ENCODE measurements at places on chromosomes 3 and 15.
A peak's percentile ranks its signal among the peaks of the same experiment; 100 is the strongest.

GRCh38 chr3:48518069-48518468, 14.1 kb upstream of the SHISA5 start:
- no peak for DNase-seq

GRCh38 chr3:171850960-171851659, 8.0 kb downstream of the TMEM212 start:
- DNase-seq, result no peak

DNA sequence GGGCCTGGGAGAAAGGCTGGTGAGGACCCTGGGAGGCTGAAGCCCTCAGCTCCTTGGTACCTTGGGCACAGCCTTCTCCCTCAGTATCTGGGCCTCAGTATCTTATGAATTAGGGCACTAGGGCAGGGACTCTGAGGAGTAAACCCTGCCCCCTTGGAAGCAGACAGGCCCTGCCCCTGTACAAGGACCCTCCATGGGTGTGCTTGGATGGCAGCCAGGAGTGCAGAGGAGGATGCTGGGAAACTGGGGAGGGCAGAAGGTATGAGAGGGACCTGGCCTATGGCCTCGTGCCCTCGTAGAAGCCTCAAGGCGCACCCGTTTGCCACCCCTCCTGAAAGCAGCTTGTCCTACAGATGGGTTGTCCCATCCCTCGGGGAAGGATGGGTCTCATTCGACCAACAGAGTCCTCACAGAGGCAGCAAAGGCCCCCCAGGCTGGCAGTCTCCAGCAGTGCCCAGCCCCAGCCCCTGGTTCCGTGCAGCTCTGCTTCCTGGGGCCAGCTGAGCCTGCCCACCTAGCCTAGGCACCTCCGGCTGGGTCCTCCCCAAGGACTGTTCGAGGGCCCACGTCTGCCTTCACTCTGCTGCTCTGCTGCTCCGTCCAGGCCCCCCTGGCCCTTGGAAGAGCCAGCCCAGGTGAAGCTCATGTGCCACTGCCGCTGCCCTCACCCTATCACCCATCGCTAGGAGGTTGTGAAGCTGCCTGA, 15.3 kb upstream of the SEMA3F start:
- no peak for DNase-seq

GRCh38 chr3:187777331-187777941, 32.2 kb upstream of the BCL6 start:
- DNase-seq, result peak; percentile 33

DNA sequence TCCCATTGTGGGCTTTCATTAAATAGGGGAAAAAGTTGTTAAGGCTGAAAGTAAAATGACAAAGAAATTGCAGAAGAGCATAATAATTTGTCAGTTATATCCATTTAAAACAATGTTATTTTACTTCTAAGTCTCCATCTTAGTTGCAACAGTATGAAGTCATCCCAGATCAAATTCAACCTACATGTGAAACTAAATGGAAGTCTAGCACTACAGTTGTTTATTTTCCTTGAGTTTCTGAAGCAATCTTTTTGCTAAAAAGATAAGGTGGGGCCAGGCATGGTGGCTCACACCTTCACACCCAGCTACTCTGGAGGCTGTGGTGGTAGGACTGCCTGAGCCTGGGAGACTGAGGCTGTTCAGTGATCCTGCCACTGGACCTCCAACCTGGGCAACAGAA, 80.2 kb downstream of the DPH6 start:
- no peak for DNase-seq

DNA sequence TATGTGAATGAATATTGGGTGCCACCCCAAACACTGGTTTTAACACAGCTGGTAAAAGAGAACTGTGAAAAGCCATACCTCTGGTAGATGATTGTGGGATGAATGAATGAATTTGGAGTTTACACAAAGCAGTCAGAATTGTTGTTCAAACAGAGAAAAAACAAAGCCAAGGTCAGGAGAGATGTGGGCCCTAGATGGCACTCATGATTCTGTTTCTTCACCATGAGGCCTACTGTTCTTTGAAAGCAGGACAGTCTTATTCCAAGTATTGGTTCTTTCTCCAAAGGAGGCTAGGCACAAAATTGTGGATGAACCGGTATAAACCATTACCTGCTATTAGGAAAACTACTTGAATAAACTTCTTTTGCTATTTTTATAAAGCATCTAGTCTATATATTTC, 97.6 kb downstream of the SAMMSON start:
- DNase-seq, result no peak

DNA sequence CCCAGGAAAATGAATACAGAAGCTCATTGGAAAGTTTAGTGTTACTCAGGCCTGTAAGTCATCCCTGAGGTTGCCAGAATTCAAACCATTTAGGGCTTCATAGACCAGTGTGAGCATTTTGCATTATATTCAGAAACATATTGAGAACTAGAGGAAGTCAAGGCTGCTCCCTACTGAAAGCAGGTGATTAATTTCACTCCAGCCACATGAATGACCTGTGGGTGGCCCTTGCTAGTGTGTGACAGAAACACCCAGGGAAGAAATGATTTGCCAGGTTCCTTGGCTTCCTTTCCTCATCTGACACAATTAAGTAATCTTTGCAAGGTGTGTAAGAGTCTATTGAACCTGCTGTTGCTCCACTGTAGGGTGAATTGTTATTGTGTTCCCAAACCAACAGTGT, 61.8 kb downstream of the GAP43 start:
- no peak for DNase-seq

- DNase-seq, result no peak
Measured at GRCh38 chr15:89805241-89806209, 9.1 kb downstream of the ANPEP start.

DNA sequence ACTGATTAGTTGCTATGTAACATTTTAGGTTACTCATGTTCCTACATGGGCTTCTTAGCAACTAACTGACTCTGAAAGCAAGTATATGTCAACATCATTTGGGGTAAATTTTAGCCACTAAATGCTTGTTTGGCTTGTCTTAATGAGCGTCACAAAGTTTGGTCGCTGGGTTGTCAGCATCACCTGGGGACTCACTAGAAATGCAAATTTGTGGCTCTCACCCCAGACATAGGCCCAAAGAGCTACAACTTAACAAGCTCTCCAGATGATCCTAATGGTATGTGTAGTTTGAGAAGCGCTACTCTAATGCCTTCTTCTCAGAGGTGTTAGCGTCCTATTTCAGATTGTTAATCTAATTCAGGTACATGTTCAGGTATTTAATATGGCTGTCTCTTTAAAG, 32.7 kb upstream of the CPOX start:
- no peak for DNase-seq

DNA sequence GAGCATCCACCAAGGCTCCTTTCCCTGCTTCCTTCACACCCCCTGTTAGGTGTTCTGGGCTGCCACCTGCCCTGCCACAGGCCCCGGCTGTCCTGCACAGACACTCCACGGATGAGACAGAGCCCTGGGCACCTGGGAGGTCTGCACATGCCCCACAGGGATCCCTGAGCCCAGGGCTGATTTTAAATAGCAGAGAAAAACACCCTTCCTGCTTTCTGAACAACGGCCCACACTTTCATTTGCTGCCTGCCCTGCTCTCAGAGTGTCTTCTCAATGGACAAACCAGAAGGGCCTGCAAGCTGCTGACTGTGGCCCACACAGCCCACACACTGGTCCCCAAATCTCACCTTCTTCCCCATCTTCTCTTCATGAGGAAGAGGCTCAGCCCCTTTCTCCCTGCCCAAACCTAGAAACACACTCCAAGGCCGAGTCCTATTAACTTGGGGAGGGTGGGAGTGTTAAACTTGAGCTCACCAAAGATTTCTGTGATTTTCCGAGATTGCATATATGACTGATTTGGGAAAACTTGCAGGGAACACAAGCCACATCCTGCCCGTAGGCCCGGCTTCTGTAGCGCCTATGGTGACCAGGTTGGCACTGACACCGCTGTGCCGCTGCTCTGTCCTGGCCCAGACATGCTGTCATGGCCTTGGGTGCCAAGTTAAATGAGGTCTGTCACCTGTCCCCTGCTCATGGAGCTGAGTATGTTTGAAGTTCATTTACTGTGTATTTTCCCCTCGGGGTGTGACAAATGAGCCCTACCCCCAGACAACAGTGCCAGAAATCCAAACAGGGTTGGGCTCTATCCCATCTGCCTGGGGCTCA, 47.2 kb upstream of the KLF13 start:
- no peak for DNase-seq

DNA sequence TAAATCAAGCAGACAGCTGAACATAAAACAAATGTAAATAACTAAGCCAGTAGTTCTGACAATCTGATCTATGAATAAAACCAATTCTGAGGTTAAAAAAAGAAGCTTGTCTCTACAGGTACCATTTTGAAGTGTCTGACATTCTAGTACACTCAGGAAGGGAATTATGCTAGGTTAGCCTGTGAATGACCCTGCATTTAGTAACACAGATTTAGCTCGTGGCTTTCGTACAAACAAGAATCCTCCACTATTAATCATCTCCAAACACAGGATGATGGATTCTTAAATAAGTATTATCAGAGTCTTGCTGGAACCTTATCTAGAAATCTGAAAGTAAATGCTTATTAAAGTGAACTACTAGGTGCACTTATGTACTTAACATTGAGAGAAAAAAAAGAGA, 1120.1 kb downstream of the ROBO1 start:
- no peak for DNase-seq

- no peak for DNase-seq
Measured at GRCh38 chr15:64029110-64029509, 17.2 kb downstream of the DAPK2 start.

DNA sequence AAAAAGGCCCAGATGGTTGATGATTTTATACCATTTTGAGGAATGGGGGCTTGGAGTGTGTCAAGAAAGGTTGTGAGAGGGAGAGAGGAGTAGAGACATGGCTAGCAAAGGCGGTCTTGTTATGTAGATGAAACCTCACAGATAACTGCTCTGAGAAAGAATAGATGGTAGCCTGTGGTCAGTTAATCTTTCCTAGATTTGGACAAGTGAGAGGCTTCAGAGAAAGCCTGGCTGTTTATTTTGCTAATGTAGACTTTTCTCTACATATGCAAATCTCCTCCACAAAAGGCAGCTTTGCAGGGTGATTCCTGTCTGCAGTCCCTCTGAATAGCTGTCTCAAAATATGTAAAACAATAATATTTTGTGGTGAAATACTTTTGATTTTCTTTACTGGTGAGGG, 177.3 kb downstream of the OTOL1 start:
- no peak for DNase-seq

DNA sequence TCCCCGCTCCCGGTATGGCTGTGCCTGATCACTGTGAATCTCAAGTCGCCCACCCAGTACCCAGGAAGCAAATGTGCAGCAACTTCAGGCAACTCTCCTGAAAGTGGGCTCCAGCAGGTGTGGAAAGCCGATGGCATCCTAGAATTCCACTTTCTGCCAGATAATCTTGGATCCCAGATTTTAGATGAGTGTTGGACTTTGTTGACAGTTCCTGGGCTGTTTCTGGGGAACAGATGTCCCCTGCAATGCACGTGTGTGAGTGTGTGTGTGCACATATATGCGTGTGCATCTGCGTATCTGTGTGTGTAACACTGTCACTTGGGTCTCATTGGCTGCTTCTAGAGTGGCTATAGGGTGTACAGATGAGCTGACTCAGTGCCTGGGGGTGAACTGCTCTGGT, 59.0 kb downstream of the FEM1B start:
- no peak for DNase-seq

DNA sequence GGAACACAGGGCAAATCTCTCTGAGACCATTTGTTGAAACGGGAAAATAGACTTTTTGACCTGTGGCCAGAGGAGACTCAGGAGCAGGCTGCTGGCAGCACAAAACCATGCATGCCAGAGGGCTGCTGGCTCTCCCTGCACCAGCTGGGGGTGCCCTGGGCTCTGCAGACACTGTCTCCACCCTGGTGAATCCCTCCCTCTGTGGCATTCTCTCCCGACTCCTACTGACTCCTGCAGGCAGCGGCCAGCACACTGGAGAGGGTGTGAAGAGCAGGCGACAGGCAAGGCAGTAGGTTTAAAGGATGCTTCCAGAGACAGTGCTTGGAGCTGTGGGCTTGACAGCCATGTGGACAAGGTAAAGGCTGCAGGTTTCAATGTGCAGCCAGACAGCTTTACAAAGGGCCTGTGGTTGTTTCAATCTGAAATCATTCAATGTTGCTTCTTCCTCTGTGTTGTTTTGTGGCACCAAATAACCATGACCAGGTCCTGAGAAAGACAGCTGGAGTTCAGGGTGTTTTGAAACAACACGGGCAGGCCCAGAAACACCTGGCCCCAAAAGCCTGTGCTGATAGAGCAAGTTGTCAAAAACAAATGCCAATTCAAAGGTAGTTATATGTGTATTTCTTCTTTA, 431.0 kb upstream of the ATP10A start:
- no peak for DNase-seq

DNA sequence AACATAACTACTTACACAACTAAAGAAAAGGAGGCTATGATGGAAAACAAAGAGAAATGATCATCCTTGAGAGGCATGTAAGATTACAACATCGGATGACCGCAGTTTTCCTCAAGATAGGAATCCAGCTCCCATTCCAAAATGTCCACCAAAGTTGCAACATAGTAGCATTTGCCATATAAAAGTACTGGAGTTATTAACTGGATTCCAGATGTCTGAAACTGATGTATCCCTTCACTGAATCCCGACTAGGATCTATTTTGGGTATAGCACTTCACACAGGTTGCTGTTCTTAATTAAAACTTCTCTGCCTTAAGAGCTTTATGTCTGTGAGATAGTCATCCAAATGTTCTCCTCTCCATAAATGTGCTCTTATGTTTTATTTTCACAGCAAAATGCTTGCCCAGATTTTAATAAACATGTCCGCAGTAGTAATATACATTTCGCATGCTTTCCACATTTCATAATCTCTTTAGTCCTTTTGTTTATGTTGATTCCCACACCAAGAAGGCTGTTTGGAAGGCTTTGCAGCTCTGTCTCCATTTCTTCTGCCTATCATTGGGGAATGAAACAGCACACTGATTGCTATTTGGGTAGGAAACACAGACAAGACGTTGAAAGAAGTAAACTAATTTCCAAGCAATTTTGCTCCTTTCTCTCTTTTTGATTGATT, 716.5 kb upstream of the CFAP20DC start:
- DNase-seq, result no peak

DNA sequence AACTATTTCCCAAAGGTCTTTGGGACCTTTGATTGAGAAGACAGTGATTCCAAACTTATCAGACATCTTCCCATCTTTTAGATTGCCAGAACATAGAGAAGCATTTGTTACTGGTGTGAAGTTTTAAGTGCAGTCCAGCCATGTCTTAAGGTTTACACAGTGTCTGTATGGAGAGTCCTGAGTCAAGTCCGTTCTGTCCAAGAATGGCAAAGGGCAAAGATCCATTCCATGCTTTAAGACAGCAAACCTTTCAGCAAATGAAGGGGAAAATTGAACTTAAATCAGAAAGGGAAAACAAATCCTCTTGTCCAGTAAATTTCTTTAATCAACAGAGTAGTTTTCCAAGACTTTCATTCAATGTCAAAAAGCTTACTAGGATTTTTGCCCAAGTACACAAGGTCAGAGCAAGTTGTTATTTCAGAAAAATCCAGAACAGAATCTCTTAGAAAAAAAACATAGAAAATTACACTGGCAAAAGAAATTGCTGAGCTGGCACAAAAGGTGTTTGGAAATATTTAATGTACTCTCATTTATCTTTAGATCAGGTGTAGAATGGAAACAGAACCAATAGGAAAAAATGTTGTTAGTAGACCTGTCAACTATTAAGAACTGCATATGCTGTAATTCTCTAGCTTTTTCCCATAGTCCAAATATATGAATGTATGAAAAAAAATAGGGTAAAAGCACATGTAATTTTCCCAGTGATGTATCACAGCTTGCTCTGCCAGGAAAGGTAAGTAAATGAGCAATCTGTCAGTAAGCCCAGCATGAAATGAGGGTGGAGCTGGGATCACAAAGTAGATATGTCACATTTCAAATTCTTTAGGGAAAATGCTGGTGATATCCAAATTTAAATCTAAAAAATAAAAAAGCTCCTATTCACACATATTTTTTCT, 1099.9 kb downstream of the TUSC7 start:
- no peak for DNase-seq

- DNase-seq, result no peak
Measured at GRCh38 chr3:42658771-42659390, 5.4 kb downstream of the ZBTB47 start.
